Mesothelial cell of epicardium (in vitro differentiated cells): ENCODE measurements at places on chromosomes 1 and 21. TPM values are rescaled to one million over a fixed set of nuclear protein-coding genes. Genes with fewer than 3 reads are reported as not detected.

Gene FBXO2
- total RNA-seq = 2.6 to 3.3 TPM (median 3.1 TPM) in 3 replicates

Gene RABGGTB
- total RNA-seq = 80.6 to 88.9 TPM (median 85.9 TPM) in 3 replicates

Gene SERTAD4
- total RNA-seq = 7.4 to 8.2 TPM (median 8.1 TPM) in 3 replicates

Gene PROK1
- total RNA-seq = 0.69 to 1.3 TPM (median 0.95 TPM) in 3 replicates

Gene COL16A1
- total RNA-seq = 365 to 389 TPM (median 380 TPM) in 3 replicates

Gene NPHS2
- total RNA-seq = not detected in 3 replicates

Gene PRR9
- not detected in 3 replicates for total RNA-seq

Gene IL12RB2
- 0.34 to 0.43 TPM in 2 of 3 replicates, not detected in the other for total RNA-seq

Gene F13B
- total RNA-seq = not detected in 3 replicates

Gene PGBD5
- 0.80 to 1.2 TPM (median 0.94 TPM) in 3 replicates for total RNA-seq

Gene LAX1
- 0.07 TPM in 1 of 3 replicates, not detected in the others for total RNA-seq

Gene SCCPDH
- 34.3 to 35.3 TPM (median 35.1 TPM) in 3 replicates for total RNA-seq

Gene GJB3
- total RNA-seq = 0.14 TPM in 1 of 3 replicates, not detected in the others

Gene GPR161
- total RNA-seq = 34.6 to 36.4 TPM (median 35.1 TPM) in 3 replicates

Gene MSH4
- total RNA-seq = 0.27 to 0.29 TPM (median 0.27 TPM) in 3 replicates

Gene RHOU
- total RNA-seq = 39.8 to 40.6 TPM (median 40.6 TPM) in 3 replicates

Gene AMY2A
- total RNA-seq = not detected in 3 replicates
